ENCODE measurements at places on chromosomes 7 and 10.

- no peak for DNase-seq
Observed at GRCh38 chr10:64271983-64272382, 750.8 kb downstream of the REEP3 start.

GRCh38 chr10:80504158-80504811, 33.4 kb upstream of the SH2D4B start:
- no peak for DNase-seq

- peak; percentile 38 for DNase-seq
Observed at GRCh38 chr7:120272261-120272660, 714 bp upstream of the KCND2 start.

DNA sequence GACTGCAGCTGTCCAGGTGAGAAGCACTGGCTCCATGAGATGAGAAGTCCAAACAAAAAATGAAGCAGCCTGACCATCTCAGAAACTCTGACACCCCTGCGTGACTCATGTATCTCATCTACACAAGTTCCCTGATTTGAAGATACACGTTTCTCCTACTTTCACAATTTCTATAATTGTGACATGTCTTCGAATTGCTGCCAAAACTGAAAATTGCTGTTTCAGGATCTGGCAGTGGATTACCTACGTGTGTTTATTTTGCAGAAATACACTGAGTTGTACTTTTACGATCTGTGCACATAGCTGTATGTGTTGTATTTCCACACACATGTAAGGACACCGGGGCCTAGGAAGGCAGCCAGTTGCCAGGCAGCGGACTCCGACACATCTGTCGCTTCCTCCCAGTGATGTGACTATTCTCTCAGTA, 53.2 kb downstream of the LARP4B start:
- DNase-seq = no peak

DNA sequence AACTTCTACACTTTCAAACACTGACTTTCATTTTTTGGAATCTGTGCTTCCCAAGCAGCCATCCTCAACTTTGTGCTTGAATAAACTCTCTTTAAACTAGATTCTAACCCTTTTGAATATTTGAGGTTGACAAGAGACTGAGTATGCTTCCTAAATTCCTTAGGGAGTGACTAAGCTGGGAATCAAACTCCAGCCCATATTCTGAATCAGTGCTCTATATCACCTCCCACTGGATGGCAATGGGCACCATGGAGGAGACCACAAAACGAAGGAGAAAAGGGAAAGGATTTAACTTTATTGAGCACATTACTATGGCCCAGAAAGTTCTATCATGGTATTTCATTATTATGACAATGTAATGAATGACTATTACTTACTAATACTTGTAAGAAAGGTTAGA, 17.2 kb upstream of the SLC26A4 start:
- DNase-seq = no peak

DNA sequence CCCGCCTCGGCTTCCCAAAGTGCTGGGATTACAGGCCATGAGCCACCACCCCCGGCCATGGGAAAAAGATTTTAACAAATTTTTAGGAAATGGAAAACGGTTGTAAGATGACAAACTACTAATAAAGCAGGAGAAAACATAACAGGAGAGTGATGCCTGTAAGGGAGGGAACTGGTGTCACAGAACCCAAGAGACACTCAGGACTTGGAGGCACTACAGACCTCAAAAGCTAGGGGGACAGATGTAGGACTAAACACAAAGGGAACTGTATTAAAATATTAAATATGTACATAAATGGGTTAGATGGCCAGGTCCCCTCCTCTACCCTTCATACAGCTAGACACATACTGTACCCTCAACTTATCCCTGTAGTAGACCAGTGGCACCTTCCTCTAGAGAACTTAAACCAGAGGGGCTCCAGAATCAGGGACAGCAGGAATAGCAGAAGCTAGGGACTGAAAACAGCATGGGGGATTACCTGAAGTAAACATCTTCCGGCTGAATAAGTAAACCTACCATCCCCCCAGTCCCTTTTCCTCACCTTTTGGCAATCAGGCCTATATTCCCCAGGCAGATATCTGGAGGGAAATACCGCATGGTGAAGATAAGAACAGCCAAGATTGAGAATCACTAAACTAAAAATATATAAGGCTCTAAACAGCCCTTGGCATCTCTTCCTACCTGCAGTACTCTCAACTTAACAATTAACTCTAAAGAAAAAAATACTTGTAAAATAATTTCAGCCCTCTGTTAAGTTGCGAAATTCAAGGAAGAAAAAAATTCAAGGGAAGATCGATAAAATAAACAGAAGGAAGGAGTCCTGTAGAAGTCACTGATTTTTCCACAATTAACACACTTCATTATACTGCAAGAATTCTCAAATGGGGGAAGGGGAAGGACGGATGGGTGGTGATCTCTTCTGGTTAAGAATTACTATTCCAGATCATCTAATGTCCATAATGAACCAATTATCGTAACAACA, 15.5 kb downstream of the TM9SF3 start:
- no peak for DNase-seq

DNA sequence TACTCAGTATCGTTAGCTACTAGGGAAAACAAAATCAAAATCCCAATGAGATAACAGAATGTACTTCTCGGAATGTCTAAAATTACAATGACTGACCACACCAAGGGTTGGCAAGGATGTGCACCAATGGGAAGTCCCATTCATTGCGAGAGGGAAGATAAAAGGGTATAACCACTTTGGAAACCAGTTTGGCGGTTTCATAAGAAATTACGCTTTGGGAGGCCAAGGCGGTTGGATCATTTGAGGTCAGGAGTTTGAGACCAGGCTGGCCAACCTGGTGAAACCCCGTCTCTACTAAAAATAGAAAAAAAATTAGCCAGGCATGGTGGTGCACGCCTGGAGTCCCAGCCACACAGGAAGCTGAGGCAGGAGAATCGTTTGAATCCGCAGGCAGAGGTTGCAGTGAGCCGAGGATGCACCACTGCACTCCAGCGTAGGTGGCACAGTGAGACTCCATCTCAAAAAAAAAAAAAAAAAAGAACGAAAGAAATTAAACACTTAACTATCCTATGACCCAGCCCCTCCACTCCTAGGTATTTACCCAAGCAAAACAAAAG, 7.6 kb downstream of the HACD1 start:
- no peak for DNase-seq

GRCh38 chr10:89224739-89225443, 17.8 kb upstream of the CH25H start:
- DNase-seq = no peak

- no peak for DNase-seq
Observed at GRCh38 chr7:132004529-132004928, 448.1 kb upstream of the PODXL start.

- DNase-seq = no peak
Observed at GRCh38 chr7:144709066-144709465, 126.8 kb downstream of the TPK1 start.

DNA sequence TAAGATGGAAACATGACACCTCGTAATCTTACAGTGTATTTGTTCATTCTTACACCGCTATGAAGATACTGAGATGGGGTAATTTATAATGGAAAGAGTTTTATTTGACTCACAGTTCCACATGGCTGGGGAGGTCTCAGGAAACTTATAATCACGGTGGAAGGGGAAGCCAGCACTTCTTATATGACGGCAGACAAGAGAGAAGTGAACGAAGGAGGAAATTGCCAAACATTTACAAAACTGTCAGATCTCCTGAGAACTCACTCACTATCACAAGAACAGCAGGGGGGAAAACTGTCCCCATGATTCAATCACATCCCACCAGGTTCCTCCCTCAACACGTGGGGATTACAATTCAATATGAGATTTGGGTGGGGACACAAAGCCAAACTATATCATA, 282.3 kb downstream of the HGF start:
- DNase-seq = no peak

DNA sequence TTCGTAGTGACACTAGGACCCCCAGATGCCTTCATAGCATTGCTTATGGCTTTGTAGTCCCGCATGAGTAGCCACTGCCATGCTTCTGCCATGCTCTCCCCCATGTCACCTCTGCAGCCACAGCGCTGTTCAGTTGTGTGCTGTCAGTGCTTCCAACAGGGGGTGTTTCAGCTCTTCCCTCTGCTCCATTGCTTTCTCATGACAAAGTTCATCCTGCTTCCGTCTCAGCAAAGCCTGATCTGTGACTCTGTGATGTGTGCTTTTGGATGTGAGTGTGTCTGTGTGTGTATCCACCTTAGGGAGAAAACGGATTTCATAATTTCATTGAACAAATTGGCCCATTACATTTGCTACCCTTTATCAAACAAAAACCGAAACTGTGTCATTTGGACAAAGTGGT, 134.9 kb upstream of the SAMD8 start:
- DNase-seq = no peak

DNA sequence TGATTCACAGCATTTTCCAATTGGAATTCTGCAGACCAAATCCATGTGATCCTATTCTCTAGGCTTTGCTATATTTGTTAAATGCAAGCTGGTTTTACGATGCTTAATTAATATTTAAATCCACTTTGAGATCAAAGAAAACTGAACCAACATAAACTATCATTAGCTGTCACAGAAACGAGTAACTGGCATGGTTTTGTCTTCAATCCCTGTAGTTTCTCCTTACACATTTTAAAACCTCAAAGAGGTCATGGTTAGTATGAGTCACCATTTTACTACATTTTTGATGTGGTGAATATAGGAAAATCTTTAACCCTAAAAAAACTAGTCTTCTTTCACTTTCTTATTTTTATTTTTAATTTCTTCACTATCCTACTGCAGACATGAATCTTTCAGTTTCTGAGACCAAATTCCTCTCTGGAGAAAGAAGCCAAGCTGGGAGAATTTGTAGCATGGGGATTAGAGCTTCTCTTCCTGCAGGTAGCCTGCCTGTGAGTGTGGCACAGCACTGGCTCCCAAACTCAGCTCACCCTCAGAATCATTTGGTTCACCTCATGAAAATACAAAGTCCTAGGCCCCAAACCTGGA, 8.7 kb upstream of the LIPM start:
- DNase-seq = no peak

DNA sequence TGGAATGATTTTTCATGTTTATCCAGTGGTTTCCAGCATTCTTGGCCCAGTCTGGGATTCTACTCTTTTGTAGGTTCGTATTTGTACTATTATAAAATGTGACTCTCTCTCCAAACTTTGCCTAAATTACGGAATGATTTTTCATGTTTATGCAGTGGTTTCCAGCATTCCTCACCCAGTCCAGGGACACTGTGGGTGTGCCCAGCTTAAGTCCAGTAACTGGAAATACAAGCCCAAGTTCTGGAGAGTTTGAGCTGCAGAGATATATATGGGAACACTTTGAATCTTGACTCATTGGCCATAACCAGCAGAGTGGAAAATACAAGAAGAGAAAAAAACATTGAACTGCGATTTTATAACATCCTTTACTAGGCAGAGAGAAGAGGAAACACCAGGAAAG, 5.9 kb upstream of the MAGI2 start:
- no peak for DNase-seq

DNA sequence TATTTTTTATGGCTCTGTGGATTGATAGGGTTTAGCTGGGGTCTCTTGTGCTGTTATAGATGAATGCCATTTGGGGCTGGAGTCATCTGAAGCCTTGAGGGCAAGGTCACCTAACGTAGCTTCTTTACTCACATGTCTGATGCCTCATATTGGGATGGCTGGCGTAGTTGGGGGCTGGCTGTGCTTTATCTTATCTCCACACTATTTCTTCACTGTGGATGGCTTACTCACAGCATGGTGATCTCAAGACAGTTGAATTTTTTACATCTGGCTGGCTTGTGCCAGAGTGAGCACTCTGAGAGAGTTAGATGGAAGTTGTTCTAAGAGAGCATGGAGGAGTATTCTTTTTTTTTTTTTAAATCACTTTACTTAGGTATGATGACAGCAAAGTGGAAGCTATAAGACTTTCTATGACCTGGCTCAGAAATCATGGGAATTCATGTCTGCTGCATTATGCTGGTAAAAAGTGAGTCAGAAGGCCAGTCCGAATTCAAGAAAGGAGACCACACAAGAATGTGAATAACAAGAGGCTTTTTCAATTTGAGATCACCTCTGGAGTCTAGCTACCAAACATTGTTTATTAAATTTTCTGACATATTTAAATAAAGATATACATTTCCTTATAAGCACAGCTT, 252.4 kb upstream of the TPK1 start:
- DNase-seq = no peak

GRCh38 chr7:112596981-112597380, 116.2 kb downstream of the LSMEM1 start:
- no peak for DNase-seq

DNA sequence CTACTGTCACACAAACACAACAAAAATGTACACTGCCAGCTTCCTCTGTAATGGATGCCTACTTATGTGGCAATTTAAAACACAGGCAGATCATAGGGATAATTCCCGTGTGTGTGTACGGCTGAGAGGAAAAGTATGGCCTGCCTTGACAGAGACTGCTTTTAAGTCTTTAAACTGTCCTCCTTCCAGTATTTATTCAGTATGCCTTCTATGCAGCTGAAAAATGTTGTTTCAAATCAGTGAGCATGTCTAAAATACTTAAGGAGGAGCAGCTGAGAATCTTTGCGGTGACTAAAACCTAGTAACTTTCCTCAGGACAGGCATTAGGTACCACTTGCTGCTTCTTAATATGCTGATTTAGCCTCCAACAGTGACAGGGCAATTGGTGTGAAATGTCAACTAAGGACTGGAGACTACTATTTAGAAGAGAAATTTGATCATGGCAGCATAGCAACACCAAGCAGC, 126.3 kb downstream of the CACNA2D1 start:
- no peak for DNase-seq

DNA sequence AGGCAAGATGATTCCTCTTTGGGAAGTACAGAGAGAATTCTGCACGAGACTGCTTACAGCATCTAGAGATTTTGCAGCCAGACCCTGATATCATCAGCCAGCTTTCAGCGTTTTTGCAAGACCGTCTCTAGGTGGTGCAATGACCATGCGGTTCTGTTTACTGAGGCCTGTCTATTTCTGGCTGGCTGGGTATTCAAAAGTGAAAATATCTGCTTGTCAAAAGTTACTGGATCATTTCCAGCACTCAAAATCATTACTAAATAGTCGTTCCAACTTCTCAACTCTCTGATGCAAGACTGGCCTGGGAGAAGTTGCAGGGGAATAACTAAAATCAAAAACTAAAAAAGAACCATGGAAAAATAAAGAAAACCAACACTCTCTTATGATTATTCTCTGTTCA, 240.1 kb downstream of the ELMO1 start:
- peak; percentile 25 for DNase-seq

- DNase-seq = no peak
Observed at GRCh38 chr10:99280472-99280871, 44.8 kb upstream of the HPSE2 start.

GRCh38 chr7:21641546-21641945, 98.7 kb downstream of the DNAH11 start:
- no peak for DNase-seq

DNA sequence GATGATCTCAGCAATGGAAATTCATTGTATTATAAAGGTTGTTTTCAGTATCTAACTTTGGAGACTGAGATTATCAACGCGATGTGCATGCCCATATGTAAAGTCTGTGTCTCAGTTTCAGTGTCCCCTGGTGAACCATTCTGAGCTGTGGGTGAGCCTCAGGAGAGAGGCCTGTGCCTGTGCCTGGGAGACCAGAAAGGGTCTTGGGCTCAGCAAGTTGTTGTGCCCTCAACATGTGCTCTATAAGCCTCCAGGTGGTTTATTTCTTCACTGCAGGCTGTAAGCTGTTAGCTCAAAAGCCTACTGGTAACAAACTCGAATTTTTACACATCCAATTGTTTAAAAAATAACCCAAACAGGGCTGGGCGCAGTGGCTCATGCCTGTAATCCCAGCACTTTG, 151.9 kb downstream of the PKD1L1 start:
- no peak for DNase-seq

Measured in GM19239 (cell line).